ENCODE measurements at places on chromosomes 16 and 17.

DNA sequence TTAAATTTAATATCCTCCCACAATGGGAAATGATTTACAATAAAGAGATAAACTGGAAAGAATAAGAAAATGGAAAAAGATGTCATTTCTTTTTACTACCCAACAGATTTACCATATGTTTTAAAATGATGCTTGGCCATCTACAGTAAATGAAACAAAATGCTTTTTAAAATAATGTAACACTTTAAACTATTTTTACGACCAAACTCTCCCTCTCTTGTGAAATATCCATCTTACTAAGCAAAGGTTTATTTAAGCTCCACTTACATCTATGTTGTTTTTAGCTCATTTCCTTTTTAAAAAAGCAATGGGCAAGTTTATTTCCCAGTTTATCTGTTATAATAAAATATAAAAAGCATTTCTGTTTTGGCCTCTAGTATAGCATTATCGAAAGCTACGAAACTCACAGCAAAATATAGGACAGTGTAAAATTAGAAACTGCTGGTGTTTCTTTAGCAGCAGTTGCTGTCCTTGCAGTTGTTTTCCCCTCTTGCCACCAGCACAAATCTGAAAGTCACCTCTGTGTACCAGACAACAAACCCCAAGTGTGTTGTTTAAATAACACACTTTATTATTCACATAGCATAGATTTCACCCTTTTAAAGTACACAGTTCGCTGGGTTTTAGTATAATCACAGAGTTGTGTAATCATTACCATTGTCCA is 195.1 kb downstream of the CDRT15L2 start:
- DNase-seq: no peak

GRCh38 chr16:3014971-3015370 is 2.2 kb downstream of the CLDN9 start:
- DNase-seq: no peak

DNA sequence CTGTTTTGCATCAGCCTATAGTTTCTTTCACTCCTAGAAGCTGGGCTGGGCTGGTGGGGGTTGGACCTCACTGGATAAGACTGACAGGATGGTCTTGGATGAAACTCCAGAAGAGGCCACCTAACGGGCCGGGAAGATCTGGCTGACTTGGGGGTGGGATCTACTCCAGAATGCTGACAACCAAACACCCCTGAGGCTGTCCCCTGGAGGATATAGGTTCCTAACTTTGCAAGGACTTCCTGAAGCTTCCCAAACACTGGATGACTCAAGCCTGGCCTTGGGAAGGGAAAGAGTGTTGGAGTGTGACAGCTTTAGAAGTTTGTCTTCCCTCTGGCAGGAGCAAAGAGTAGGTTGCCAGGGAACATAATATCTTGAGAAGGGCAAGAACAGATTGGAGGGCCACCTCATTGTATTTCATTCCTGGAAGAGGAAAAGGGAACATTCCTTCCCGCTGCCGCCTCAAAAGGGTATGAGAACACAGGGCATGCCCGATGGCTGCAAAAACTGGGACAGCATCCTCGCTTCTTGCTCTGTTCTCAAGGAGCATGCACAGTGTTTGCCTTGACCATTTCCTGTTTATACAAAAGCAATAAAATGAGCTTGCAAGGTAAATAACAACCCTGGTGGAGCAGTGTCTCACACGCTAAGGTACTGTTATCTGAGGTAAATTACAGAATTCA is 6.8 kb upstream of the CYB5B start:
- no peak for DNase-seq

DNA sequence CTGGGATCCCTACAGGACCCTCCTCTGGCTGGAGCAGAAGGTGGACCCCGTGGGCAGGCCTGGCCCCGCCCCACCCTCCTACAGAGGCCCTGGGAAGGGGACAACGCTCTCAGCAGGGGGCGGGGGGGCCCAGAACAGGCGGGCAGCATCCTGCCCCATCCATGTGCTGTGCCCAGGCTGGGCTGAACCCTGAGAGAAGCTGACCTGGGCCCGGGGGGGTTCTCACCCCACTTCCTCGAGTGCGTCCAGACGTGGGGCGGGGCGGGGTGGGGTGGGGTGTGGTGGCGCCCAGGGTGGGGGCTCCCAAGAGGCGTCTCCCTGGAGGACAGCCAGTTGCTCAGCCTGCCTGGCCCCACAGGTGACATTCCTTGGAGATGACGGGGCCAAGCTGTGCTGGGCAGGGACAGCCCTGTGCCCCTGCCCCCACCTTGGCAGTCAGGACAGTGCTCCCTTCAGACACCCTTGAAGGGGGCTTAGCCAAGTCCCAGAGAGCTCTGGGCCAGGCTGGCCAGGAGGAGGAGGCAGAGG is 390 bp upstream of the UNC13D start:
- DNase-seq: no peak

- DNase-seq: no peak
Measured at GRCh38 chr17:3032258-3033247, 30.9 kb downstream of the OR1D5 start.

DNA sequence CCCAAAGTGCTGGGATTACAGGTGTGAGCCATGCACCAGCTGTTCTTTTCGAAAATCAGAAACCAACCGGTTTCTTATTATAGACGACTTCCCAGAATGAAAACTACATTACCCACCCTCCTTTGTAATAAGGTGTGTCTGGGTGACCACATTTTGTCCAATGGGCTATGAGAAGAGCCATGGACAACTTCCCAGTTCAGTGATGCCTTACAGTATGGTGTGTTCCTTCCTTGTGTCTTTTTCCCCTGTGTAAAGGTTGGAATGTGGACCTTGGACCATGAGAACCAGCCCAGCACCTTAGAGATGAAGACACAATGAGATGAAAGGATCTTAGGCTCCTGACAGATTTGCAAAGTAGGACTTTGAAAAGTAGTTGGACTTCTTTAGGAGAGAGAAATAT is 85.0 kb upstream of the ATF7IP2 start:
- DNase-seq: no peak

DNA sequence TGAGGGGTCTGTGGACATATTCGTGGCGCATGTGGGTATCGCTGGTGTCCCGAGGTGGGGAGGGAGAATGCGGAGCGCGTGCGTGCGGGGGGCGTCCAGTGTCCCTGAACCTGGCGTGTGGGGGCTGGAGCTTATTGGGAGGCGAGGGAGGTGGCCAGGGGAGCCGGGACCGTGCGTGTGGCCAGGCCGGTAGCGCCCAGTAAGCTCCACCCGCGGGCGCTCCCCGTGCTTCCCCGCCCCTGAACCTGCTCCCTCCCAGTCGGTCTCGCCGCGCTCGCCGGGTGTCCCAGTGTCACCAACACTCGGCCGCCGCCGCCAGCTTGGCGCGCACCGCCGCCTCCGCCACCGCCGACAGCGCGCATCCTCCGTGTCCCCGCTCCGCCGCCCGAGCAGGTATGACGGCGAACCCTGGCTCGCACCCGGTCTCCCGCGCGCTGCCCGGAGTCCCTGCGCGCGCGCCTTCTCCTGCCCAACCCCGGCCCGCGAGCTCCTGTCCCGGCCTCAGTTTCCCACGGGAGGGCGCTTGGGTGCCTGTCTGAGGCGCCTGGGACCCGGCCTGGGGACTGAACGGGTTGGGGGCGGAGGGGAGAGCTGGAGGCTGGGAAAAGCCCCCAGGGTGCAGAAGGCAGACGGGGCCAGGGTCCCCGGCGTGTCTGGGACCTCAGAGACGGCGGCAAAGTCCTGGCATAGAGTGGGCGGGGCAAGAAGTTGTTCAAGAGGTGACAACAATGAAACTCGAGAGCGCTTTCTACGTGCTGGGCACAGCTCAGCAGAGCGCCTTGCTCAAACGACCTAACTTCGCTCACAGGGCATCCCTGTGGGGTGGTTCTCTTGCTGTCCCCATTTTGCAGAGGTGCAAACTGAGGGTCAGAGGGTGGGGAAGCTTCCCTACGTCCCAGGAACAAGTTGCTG is at the start of gene SCNN1B:
TSS of gene SCNN1B (plus strand) at position 258 of the 912 bp plus-strand sequence. CDS start 46,298 bp downstream, outside the sequence.
- DNase-seq: no peak

- peak; percentile 80 for DNase-seq
Measured at GRCh38 chr16:807347-808084, 7.0 kb upstream of the GNG13 start.

DNA sequence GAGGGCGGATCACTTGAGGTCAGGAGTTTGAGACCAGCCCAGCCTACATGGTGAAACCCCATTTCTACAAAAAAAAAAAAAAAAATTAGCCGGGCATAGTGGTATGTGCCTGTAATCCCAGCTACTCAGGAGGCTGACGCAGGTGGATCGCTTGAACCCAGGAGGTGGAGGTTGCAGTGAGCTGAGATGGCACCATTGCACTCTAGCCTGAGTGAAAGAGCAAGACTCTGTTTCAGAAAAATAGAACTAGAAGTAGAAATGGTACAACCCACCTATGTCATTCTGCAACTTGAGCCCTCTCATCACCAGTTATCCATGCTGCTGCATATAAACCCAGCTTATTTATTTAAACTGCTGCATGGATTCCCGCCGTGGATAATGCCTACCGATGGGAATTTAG is 1.6 kb downstream of the SCNN1B start:
- no peak for DNase-seq

DNA sequence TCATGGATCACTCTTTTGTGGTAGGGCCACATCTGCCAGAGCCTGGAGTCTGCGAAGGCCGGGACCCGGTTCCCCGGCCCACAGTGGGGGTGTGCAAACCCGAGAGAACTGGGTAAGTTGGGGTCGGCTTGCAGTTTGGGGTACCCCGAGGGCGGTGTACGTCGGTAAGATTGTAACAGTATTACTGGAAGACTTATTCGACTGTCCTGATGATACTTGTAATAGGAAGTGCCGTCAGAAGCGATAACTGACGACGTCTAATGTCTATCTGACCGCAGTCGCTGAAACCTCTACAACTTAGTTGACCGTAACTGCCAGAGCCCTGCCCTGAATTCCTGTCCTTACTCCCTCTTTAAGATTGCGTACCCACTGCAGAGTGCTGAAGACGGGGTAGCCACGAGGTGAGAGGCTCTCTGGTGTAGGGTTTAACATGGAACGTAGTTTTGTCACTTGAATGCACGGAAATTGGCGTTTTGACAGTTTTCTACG is 24.0 kb downstream of the TRPV2 start:
- peak; percentile 21 for DNase-seq
